NCI-H774 (cell line): ENCODE measurements at places on chromosomes 6 and 20.

DNA sequence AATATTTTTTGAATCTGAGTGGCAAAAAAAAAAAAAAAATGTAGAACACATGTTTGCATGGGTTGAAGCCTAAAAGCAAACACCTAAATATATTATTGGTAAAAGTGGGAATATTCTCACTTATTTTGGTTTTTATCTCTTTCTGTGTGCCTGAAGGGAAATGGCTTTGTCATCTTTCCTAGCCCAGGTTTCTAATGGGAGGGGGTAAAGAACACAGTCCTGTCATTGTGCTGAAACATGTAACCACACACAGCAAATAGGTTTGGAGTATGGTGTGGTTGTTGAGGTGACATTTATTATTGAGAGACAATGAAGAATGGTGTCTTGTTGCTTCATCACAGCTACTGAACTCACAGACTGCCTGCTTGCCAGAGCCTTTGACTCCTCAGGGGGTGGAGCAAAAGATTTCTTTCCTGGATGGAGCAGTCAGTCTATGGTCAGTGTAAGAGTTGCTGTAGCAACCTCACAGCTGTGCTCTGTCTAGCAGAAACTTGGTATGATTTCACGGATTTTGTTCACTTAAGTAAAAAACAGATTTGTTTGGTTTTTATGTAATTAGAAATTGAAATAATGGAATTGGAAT lies 70.2 kb downstream of the CEP57L1 start:
- peak; percentile 89 for DNase-seq

DNA sequence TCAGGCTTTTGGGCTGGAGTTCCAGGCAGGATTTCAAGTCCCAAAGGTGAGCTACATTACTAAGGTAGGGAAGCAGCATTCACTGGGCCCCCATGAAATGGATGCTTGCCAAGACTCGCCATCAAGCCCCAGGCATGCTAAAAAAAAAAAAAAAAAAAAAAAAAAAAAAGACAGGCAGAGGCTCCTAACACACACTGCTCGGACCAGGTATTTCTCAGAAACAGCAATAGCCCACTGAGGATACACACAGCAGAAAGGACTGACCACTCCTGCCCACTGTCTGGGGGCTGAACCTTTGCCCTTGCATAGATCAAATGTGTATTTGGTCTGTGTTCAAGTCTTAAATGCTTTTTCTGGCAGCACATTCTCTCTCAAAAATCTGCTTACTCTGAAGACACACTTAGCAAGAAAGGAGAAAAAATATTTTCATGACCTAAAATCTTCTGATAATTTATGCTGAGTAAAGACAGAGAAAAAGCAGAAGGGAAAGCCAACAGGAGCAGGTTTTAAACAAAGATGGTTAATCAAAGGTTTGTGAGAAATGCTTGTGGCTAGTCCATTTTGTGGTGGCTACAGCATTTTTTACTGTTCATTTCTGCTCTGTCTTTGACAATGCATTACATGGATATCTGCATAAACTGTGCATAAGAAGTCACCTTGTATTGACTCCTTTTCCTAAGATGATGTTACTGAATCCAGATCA lies 37.9 kb upstream of the BEND6 start:
- no peak for DNase-seq

GRCh38 chr20:3800878-3801260 lies 4.8 kb downstream of the CDC25B start:
- no peak for DNase-seq

- DNase-seq: no peak
Observed at GRCh38 chr6:10416863-10417641, 2.2 kb upstream of the TFAP2A start.

- no peak for DNase-seq
Observed at GRCh38 chr6:17612048-17612447, 11.9 kb downstream of the FAM8A1 start.

GRCh38 chr6:110689275-110689935 lies 125.9 kb downstream of the CDK19 start:
- DNase-seq: peak; percentile 13

- DNase-seq: peak; percentile 69
Observed at GRCh38 chr20:8414586-8415274, 282.7 kb downstream of the PLCB1 start.

- DNase-seq: no peak
Observed at GRCh38 chr20:47655635-47656034, 129.6 kb downstream of the SULF2 start.

DNA sequence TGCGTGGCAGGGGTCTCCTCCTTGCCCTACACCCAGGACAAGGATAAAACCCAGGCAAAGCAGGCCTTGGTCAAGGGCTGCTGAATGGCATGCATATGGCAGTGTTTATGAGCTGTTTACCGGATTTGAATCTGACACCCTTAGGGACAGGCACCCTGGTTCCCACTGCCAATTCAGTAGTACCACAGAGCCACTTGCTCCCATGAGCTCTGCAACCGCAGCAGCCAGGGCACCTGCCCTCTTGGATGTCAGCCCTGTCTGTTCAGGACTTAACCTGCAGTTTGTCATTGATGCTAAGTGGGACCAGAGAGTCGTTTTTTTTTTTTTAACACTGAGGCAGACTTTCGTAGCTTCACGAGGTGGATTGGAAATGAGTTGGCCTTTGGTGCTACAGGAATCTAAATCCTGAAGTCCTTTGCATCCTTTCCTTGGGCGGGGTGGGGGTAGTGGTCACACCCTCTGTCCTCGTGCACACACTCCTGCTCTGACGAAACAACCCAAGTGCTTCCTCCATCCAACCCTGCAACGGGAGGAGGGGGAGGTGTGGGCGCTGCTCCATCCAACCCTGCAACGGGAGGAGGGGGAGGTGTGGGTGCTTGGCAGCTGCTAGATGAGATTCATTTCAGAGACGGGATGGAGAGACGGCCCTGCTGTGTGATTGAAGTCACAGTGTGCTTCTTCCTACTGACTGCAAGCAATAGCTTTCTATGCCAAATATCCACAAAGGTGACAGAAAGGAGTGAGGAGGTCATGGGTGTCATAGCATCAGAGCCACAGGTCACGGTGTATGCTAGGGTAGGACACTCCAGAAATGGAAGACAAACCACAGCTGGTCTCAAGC lies 166.5 kb downstream of the SMOC2 start:
- DNase-seq: peak; percentile 50

- DNase-seq: no peak
Observed at GRCh38 chr6:169763308-169763707, 11.9 kb downstream of the ERMARD start.

- no peak for DNase-seq
Observed at GRCh38 chr20:16189371-16189770, 383.9 kb downstream of the KIF16B start.
